ENCODE measurements at places on chromosomes 16 and 17.

- no peak for DNase-seq
Measured at GRCh38 chr16:19785512-19786130, 67.5 kb downstream of the IQCK start.

- no peak for DNase-seq
Measured at GRCh38 chr16:46889942-46890300, 5.8 kb downstream of the GPT2 start.

DNA sequence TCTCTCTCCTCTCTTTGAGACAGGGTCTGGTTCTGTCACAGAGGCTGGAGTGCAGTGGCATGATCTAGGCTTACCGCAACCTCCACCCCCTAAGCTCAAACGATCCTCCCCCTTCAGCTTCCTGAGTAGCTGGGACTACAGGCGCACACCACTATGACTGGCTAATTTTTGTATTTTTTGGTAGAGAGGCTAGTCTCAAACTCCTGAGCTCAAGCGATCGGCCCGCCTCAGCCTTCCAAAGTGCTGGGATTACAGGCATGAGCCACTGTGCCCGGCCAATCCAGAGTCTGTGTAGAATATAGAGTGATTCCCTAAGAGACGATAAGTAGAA is 65.8 kb upstream of the RPH3AL start:
- no peak for DNase-seq

GRCh38 chr17:36814958-36815357 is 122.3 kb upstream of the LHX1 start:
- no peak for DNase-seq

DNA sequence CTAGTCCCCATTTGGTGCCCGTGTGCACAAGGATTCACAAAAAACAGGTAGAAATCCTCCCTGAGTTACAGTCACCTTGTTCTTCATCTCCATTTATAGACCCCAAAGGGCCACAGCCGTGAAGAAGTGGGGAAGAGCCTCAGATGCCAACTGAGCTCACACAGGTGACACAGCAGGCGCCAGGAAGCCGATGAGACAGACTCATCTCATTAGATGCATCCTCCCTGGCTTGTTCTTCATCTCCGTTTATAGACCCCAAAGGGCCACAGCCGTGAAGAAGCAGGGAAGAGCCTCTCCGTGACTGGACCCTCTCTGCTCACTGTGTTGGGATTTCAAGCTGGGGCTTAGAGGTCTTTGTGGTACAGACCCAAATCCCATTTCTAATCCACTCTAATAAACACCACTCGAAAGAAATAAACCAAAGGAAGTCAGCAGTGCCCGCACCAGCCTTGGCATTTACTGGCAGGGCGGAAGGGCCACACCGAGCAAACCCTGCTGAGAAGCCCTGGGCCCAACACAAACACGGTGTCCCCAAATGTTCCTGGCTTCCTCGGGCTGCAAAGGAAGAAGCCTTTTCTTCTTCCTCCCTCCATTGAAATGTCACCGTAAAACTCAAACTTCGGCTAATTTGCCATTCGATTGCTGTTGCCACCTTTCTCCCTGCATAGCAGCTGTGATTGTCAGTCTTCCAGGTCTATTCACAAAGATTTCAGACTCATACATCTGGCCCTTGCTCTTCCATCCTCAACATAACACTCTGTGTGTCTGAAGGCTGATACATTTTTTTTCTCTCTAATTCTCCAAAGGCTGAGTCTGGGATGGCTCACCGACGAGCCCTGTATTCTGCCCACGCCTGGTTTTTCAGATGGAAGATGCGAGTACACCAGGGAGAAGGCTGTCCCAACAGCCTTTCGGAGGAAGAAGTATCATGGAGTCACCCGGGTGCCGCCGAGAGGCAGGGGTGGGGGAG is 44.9 kb upstream of the DOC2B start:
- DNase-seq: no peak

GRCh38 chr17:55622547-55622946 is 100.1 kb downstream of the TMEM100 start:
- no peak for DNase-seq

DNA sequence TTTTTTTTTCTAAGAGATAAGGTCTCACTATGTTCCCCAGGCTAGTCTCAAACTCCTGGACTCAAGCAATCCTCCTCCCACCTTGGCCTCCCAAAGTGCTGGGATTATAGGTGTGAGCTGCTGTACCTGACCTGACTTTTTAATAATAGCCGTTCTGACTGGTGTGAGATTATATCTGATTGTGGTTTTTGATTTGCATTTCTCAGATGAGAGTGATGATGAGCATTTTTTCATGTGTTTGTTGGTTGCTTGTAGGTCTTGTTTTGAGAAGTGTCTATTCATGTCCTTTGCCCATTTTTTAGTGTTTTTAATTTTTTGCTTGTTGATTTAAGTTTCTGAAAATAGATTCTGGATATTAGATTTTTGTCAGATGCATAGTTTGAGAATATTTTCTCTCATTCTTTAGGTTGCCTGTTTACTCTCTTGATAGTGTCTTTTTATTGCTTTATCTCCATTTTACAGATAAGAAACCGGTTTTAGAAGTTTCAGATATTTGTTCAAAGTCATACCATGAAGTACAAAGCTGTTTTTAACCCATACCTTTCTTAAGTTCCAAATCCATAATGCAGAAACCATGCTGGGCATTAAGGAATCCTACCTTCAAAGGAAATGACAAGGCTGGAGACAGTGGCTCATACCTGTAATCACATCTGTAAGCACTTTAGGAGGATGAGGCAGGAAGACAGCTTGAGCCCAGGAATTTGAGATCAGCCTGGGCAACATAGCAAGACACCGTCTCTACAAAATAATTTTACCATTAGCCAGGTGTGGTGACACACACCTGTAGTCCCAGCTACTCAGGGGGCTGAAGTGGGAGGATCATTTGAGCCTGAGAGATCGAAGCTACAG is 168.4 kb upstream of the TBX2 start:
- DNase-seq: no peak

Data from ACHN (cell line).